ENCODE measurements at places on chromosomes 5 and 9. TPM values are rescaled to one million over a fixed set of nuclear protein-coding genes. Genes with fewer than 3 reads are reported as not detected.

DNA sequence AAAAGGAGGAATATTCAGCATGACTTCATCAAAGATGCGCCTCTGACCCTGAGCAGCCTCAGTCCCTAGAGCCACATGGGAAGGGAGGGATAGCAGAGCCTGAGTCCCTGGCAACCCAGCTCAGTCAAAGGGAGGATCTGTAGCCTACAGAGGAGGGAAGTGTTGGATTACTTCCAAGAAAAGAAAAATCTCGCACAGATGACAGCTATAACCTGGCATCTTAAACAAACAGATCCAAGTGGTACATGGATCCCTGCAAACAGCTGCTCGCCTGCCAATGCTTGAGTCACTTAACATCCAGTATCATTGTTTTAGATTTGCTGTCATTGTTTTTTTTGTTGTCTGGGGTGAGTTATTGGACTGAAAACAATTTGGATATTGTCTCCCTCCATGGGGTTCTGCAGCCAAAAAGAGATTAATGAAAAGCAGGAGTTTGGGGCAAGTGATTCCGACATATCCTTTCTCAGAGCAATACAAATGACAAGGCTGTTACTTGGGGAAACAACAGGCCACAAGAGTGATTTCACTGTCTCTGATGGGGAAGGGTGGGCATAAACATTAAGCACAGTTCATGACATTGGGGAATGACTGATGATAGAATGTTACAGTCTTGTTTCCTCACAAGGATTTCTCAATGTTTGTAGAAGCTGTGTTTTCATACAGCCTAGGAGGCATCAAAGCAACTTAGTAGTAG is 153.5 kb upstream of the KIF2A start:
- no peak overlapping the region for H3K4me3 ChIP-seq
- no peak for DNase-seq
- H3K27me3 ChIP-seq: no peaks in the 10 kb centered on the region
- no peaks in the 10 kb centered on the region for H3K4me1 ChIP-seq
- H3K27ac ChIP-seq: no peak overlapping the region
- no peaks in the 10 kb centered on the region for H3K36me3 ChIP-seq

DNA sequence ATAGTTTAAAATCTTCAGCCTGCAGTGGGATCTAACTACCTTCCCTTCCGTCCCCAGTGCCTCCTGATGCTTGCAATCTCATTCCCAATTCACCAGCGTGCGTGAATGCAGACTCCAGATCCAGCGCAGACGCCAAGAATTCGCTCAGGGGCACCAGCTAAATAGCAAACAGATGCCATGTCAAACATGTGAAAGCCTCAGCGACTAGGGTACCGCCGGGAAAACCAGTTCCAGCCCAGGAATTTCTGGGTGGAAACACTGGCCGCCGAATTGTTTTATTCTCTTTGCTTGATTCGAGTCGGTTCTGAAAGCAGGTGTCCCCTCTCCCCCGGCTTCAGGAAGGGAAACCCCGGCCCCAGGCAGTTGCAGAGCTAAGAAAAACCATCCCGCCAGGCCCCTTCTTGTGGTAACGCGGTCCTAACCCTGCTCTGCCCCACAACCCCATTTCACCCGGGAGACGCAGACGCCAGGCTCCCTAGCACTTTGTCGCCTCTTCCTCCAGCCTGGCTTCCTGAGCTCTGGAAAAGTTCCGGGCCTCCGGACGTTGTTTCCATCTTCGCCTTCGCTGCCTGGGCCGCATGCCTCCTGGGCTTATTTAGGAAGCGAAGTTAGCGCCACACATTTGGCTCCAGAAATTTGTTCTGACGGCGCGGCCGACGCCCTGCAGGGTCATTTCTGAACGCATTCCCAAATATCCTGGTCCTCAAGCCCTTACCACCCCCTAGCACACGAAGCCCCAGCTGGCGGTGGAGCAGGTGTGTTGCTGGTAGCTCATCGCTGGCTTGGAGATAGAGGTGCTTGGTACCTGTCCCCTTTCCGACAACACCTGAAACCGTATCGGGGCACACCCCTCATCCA is 665 bp upstream of the LVRN start:
- no peaks in the 10 kb centered on the region for H3K4me1 ChIP-seq
- no peak overlapping the region for H3K27ac ChIP-seq
- no peaks in the 10 kb centered on the region for H3K36me3 ChIP-seq

DNA sequence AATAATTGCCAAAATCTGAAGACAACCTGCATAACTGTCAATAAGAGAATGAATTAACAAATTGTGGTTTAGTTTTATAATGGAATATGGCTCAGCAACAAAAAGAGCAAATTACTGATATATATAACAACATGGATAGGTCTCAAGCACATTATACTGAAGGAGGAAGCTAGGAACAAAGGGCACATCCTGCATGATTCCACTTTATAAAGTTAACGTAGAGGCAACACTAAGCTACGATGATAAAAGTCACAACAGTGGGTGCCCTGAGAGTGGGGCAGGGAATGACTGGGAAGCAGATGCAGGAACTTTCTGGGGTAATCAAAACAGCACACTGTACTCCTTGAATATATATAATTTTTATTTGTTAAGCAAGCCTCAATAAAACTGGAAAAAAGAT is 165.2 kb downstream of the RMI1 start:
- peaks cover 35% of the 10 kb centered on the region for H3K27me3 ChIP-seq
- no peak for DNase-seq
- H3K4me3 ChIP-seq: no peak overlapping the region
- no peak overlapping the region for H3K27ac ChIP-seq
- peaks cover 4% of the 10 kb centered on the region for H3K4me1 ChIP-seq
- H3K36me3 ChIP-seq: no peaks in the 10 kb centered on the region

GRCh38 chr5:128674837-128675446 is 136.9 kb upstream of the FBN2 start:
- no peak overlapping the region for H3K27ac ChIP-seq
- H3K27me3 ChIP-seq: no peaks in the 10 kb centered on the region
- no peak overlapping the region for H3K4me3 ChIP-seq
- no peak for DNase-seq
- H3K4me1 ChIP-seq: no peaks in the 10 kb centered on the region

The SLC36A3 gene
- total RNA-seq: not detected
